ENCODE measurements at places on chromosomes 12 and 14.

- DNase-seq = no peak
- no peaks in the 10 kb centered on the region for H3K36me3 ChIP-seq
- H3K27me3 ChIP-seq = no peaks in the 10 kb centered on the region
- no peaks in the 10 kb centered on the region for H3K4me1 ChIP-seq
- H3K27ac ChIP-seq = no peak overlapping the region
- no peak overlapping the region for H3K4me3 ChIP-seq
Measured at GRCh38 chr14:86882818-86883217, 1110.2 kb downstream of the GALC start.

GRCh38 chr12:24014915-24015832, 65.7 kb upstream of the SOX5 start:
- no peaks in the 10 kb centered on the region for H3K27me3 ChIP-seq
- H3K4me1 ChIP-seq = no peaks in the 10 kb centered on the region
- H3K4me3 ChIP-seq = no peak overlapping the region
- no peak for DNase-seq
- no peak overlapping the region for H3K27ac ChIP-seq

DNA sequence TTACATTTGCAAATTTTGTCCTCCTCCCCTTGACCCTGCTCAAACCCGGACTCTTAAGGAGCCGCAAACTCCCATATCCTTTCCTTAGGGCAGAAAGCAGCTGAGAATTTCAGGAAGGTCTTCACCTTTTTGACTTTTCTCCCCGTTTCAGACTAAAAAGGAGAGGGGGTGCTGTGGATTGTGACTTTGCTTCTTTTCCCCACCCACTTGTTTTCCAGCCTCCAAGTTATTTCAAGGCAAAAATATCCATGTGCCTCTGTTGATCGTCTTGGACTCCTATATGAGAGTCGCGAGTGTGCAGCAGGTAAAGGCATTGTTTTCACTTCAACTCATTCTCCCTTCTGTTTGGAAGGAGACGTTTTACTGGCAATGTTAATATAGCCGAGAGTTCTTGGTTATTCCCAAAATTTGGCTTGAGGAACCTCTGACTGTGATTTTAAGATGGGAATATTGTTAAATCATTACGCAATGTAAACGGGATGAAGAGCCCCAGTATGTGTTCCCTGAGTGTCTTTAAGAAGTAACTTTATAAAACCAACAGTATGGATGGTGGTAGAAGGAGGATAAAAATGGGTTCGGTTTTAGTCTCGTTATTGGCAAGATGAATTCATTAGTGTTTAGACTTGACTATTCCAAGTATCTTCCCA, 663 bp downstream of the LRRK2 start:
- H3K27ac ChIP-seq = peak overlapping the region; percentile 96
- no peaks in the 10 kb centered on the region for H3K36me3 ChIP-seq
- peak overlapping the region; percentile 58 for H3K4me3 ChIP-seq
- no peaks in the 10 kb centered on the region for H3K4me1 ChIP-seq
- no peaks in the 10 kb centered on the region for H3K27me3 ChIP-seq
- no peak for DNase-seq

DNA sequence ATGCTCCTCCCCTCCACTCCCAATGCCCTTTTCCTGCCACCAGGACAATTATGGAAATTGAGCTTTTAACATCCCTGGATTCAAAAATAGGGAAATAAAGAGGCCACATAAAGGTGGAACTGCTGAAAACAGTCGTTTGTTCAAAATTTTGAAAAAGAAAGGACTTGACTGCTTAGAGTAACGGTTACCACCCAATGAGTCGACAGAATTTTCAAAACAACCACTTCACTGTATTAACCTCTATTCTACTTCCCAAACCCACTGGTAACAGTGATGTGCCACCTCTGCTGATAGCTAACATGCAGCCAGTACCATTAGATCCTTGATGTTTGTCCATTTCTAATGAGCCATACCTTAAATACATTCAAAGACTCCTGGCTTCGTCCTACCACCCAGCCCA, 4.9 kb downstream of the ST8SIA1 start:
- H3K27ac ChIP-seq = no peak overlapping the region
- H3K27me3 ChIP-seq = no peaks in the 10 kb centered on the region
- no peak overlapping the region for H3K4me3 ChIP-seq
- H3K4me1 ChIP-seq = no peaks in the 10 kb centered on the region
- no peak for DNase-seq

GRCh38 chr12:92968176-92968813, 39.2 kb upstream of the EEA1 start:
- DNase-seq = no peak
- no peak overlapping the region for H3K4me3 ChIP-seq
- H3K27me3 ChIP-seq = no peaks in the 10 kb centered on the region
- H3K36me3 ChIP-seq = no peaks in the 10 kb centered on the region

DNA sequence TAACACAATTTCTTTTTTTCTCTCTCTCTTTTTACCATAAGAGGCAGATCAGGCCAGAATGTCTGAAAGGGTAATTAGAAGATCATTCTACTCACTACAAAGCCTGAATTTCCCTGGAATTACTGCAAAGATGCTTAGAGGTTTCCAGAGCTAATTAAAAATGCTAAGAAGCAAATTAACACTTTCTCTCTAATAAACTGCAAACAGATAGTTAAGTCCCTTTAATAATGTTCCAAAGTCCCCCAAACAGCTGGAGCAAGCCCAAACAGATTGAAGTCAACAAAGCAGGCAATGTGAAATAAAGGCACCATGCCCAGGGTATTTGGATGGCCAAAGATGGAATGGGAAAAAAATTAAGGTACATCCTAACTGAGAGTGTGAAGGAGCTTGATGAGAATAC, 208.8 kb upstream of the LRFN5 start:
- no peak for DNase-seq
- no peak overlapping the region for H3K27ac ChIP-seq
- no peaks in the 10 kb centered on the region for H3K27me3 ChIP-seq

DNA sequence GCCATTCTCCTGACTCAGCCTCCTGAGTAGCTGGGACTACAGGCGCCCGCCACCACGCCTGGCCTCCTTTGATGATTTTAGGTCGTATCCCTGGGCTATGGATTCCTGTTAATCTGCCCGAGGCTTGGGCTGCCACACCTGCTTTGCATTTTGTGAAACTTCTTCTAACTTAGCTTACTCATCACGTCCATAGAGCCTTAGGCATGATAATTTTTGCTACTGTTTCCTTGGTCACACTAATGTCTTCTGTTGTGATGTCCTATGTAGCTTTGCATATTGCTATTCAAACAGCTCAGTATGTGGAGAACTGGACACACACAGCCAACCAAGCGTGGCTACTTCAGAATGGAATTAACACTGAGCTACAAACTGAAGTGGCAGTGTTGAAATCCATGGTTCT, 47.5 kb upstream of the DDX11 start:
- no peaks in the 10 kb centered on the region for H3K36me3 ChIP-seq
- H3K27ac ChIP-seq = no peak overlapping the region
- H3K4me1 ChIP-seq = no peaks in the 10 kb centered on the region
- no peaks in the 10 kb centered on the region for H3K27me3 ChIP-seq

DNA sequence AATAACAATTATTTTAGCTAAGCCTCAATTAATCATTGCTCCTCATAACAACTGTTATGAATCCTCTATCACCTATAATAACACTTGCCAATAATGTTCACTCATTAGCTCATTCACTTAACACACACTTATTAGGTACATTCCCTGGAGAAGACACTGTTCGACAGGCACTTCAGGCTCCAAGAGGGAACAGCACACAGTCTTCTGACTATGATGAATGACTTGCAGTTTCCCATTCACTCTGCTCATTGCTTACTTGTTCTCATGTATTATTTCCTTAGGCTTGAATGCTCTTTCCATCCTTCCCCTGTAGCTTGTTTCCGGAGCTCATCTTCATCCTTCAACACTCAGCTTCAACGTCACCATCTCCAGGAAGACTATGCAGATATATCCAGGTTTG, 437.3 kb downstream of the TMEM132D start:
- DNase-seq = no peak
- no peaks in the 10 kb centered on the region for H3K4me1 ChIP-seq
- no peak overlapping the region for H3K4me3 ChIP-seq
- H3K27ac ChIP-seq = no peak overlapping the region
- no peaks in the 10 kb centered on the region for H3K36me3 ChIP-seq
- H3K27me3 ChIP-seq = no peaks in the 10 kb centered on the region

DNA sequence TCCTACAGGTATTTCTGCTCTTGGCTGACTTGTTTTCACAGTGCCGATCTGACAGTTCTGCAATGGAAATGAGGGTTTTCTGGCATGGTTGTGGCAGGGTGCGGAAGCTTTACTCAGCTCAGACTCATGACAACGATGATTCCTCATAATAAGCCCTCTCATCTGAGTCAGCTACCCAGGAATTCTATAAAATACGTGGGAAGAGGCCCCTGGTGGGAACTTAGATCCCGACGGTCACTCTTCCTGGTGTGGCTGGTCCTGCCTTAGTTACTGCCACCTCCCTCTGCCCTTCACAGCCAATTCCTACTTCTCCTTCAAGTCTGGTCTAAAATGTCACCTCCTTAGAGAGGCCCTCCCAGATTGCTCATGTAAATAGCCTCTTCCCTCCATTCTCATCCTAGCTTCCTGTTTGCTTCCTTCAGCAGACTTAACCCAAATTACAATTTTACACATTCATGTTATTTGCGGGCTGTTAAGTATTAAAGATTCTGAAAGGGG, 104.2 kb upstream of the MAP1LC3B2 start:
- H3K27me3 ChIP-seq = no peaks in the 10 kb centered on the region
- no peak overlapping the region for H3K27ac ChIP-seq
- DNase-seq = no peak
- no peak overlapping the region for H3K4me3 ChIP-seq

DNA sequence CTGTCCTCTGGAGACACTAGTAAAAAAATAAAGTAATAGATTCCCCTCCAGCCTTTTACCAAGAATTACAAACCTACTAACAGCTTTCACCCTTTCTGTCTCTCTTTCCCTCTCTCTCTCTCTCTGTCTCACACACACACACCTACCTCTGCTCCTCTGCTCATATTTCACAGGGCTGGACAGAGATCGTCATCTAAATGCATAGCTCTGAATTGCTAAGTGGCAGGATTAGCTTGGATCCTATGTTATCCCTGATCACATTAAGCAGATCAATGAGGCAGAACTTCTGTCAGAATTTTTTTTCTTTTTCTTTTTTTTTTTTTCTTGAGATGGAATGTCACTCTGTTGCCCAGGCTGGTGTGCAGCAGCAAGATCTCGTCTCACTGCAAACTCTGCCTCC, 22.9 kb downstream of the VCPKMT start:
- no peak overlapping the region for H3K4me3 ChIP-seq
- no peaks in the 10 kb centered on the region for H3K36me3 ChIP-seq
- DNase-seq = no peak
- no peak overlapping the region for H3K27ac ChIP-seq

- peaks cover 21% of the 10 kb centered on the region for H3K4me1 ChIP-seq
- H3K27ac ChIP-seq = no peak overlapping the region
- no peak for DNase-seq
Measured at GRCh38 chr14:39179042-39179441, 4.0 kb downstream of the PNN start.

DNA sequence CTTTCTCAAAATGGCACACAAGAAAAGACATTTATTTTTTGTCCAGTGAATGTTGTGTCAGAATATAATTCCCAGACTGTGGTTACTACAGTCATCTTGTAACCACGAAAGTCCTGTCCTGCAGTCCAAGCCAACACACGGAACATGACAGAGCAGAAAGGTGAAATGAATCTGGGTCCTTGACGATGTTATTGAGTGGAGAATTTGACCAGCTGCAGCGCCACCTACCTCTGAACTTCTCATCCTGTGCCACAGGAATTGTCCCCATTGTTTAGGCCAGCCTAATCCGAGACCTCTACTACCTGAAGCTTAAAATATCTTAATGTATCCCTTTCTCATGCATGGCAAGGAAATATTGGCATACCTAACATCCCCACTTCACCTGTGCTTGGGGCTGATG, 64.1 kb upstream of the OTX2 start:
- H3K27me3 ChIP-seq = no peaks in the 10 kb centered on the region
- no peaks in the 10 kb centered on the region for H3K4me1 ChIP-seq
- peak; percentile 28 for DNase-seq
- no peak overlapping the region for H3K27ac ChIP-seq
- no peak overlapping the region for H3K4me3 ChIP-seq

DNA sequence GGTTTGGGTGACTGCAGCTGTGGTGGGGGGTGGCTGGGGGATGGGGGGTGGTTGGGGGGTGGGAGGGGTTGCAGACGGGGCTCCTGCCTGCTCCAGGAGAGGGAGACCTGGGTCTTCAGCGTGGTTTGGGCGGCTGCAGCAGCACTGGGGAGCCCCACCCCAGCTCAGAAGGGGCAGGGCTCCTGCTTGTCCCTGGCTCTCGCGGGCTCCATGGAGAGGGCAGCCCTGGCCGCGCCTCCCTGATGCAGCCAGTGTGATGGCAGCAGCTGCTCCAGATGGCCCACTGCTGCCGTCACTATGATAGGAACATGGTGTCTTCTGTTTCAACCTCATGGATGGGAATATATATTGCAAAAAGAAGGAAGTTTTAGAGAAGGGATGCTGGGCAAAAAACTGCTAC, 22.9 kb downstream of the TRHDE start:
- no peak for DNase-seq
- H3K36me3 ChIP-seq = no peaks in the 10 kb centered on the region
- H3K27ac ChIP-seq = no peak overlapping the region

DNA sequence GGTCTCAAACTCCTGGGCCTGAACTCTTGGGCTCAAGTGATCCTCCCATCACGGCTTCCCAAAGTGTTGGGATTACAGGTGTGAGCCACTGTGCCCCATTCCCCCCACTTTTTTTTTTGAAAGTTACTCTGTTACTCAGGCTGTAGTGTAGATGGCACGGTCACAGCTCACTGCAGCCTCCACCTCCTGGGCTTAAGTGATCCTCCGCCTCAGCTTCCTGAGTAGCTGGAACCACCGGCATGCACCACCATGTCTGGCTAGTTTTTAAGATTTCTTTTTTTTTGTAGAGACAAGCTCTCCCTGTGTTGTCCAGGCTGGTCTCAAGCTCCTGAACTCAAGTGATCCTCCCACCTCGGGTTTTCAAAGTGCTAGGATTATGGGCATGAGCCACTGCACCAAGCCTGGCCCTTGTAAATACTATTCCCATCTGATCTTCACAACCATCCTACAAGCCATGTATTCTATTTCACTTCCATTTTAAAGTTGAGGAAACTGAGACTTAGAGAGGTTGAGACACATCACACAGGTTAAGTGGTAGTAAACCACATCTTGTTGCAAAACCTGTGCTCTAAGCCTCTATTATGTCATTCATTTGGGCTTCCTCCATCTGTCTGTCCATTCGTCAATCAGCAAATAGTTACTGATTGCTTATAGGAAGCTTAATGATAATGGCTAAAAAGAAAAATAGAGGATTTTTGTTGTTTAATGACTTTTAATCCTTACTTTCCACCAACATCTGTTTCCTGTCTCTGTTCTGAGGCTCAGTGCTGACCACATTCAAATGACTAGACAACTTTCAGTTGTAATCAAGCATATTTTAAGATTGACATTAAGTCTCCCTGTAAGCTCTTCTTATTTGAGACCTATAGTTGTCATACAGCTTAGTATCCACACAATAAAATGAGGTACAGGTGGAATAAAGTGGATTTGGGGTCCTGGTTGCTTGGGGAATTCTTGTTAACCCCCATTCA, 9.2 kb downstream of the ASCL4 start:
- no peak overlapping the region for H3K4me3 ChIP-seq
- H3K36me3 ChIP-seq = no peaks in the 10 kb centered on the region
- H3K27me3 ChIP-seq = no peaks in the 10 kb centered on the region
- DNase-seq = no peak
- no peaks in the 10 kb centered on the region for H3K4me1 ChIP-seq
- no peak overlapping the region for H3K27ac ChIP-seq

- no peaks in the 10 kb centered on the region for H3K4me1 ChIP-seq
- no peak for DNase-seq
- no peak overlapping the region for H3K4me3 ChIP-seq
- H3K27ac ChIP-seq = no peak overlapping the region
- no peaks in the 10 kb centered on the region for H3K27me3 ChIP-seq
Measured at GRCh38 chr14:68994056-68994455, 15.0 kb upstream of the ACTN1 start.
